ENCODE measurements at places on chromosomes 13 and 19.

GRCh38 chr13:26021516-26021915, 30.3 kb downstream of the SHISA2 start:
- no peak for DNase-seq

DNA sequence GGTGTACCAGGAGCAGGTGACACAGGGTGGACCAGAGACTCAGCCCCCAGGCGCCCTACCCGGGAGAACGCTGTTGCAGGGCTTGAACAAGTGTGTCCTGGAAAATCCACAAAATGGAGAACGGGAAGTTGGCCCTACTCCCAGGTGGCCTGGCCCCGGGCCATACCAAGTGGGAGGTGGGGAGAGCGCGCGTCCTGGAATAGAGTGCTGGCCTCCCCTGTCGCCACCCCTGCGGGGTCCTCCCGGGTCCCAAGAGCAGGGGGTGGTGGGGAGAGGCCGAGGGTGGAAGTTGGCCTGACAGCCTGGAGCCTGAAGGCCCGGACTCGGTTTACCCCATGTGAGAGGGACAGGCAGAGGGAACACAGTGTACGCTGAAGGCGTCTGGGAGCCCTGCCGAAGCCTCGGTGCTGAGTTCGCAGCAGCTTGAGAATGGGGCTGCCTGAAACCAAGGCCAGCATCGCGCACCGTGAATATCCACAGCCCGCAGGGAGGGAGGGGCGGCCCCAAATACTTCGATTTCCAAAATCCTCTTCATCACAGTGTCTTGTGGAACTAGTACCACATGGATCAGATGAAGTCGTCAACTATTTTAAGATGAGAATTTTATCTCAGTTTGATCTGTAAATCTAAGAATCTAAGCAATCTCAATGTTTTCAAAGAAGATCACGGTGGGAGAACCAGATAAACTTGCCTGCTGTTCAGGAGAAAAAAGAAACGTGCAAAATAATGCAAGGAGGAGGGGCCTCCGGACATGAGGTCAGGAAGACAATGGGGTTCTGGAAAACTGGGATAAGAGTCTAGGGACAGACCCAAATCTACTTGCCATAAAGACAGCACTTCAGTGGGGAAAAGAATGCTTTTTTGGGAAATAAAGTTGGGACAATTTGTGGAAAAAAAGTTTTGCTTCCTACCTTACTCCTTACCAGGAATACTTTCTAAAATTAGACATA, 10.4 kb upstream of the KLF16 start:
- no peak for DNase-seq

DNA sequence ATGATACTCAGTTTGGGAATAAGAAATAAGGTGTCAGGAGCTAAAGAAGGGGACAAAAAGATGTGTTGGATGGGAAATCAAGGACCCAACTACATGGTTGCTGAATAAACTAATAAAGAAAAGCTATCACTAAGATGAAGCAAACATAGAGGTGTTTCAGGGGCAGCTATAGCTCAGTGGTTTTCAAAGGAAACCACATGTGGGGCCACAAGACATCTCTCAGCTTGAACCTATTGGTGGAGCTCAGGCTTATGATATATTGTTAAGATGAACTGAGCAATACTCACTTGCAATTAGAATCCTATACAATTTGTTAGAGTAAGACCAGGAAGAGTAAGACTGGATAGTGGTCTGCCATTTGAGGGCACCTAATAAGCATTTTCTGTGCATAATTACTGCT, 45.1 kb upstream of the SPRY2 start:
- no peak for DNase-seq

GRCh38 chr19:17703824-17704463, 15.3 kb upstream of the MAP1S start:
- peak; percentile 53 for DNase-seq

- DNase-seq = no peak
Observed at GRCh38 chr19:8665468-8666213, 33.0 kb downstream of the ACTL9 start.

DNA sequence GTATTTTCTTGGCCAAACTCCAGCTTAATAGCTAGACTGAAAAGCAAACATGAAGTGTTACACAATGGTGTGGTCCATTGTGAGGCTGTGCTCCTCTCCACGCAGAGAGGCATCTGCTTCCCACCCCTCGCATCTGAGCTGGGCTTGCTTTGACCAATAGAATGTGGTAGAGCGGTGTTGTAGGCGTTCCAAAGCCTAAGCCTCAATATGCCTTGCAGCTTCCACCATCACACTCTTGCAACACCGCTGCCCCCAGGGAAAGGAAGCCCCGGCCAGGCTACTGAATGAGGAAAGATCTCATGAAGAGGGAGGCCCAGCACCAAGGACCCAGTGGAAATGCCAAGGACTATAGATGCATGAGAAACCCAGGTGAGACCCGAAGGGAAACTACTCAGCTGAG, 9.4 kb downstream of the FLT1 start:
- DNase-seq = no peak

DNA sequence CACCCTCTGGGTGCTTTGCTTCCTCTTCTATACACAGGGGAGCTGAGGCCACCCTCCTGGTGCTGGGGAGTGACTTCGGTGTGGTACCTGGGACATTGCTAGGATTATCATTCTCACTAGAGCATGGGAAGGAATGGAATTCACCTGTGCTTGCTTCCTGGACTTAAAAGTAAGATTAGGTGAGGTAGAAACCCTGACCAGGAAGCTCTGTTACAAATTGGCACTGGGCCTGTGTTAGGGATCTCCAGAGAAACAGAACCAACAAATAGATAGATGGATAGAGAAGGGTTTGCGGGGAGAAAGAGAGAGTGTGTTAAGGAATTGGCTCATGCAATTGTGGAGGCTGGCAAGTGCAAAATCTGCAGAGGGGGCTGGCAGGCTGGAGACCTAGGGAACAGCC, 13.9 kb upstream of the SIAH3 start:
- DNase-seq = no peak

DNA sequence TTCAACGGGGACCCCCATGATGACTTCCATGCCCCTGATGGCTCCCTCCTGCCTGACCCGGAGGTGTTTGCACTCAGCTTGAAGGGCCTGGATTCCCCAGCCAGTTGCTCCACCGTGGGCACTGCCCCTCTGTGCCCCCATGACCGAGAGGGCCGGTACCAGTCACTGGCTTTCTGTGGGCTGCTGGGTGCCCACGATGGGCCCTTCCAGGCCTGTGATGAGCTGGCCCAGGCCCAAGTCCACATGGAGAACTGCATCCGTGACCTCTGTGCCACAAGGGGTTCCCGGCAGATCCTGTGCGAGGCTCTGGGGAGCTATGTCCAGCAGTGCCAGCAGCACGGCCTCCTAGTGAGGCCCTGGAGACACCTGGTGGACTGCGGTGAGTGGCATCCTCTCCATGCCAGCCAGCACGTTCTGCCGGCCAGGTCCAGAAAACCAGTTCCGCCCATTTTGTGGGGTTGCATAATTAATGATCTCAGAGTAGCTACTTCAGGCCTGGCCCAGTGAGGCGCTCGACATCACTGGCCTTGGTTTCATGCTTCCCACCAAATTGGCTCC, 34.9 kb upstream of the FXYD3 start:
- no peak for DNase-seq

GRCh38 chr19:17414097-17414496, 5.8 kb upstream of the MVB12A start:
- no peak for DNase-seq

- peak; percentile 65 for DNase-seq
Observed at GRCh38 chr13:38821770-38822551, 135.1 kb downstream of the FREM2 start.

DNA sequence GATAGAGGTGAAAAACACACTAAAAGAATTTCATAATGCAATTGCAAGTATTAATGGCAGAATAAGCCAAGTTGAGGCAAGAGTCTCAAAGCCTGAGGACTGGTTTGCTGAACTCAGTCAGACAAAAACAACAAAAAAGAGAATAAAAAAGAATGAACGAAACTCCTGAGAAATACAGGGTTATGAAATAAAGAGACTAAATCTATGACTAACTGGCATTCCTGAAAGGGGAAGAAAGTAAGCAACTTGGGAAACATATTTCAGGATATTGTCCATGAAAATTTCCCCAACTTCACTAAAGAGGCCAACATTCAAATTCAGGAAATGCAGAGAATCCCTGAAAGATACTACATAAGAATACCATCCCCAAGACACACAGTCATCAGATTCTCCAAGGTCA, 47.8 kb downstream of the UBL3 start:
- DNase-seq = no peak

DNA sequence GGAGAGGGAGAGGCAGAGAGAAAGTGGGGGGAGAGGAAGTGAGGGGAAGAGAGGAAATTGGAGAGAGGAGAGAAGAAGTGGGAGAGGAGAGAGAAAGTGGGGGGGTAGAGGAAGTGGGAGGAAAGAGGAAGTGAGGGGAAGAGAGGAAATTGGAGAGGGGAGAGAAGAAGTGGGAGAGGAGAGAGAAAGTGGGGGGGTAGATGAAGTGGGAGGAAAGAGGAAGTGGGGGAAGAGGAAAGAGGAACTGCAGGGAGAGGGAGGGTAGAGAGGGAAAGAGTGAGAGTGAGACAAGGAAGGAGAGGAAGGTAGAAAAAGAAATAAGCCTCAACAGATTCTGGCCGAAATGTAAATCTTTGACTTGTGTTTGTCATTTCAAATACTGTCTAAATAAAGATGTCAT, 146.6 kb downstream of the KLF12 start:
- DNase-seq = no peak

DNA sequence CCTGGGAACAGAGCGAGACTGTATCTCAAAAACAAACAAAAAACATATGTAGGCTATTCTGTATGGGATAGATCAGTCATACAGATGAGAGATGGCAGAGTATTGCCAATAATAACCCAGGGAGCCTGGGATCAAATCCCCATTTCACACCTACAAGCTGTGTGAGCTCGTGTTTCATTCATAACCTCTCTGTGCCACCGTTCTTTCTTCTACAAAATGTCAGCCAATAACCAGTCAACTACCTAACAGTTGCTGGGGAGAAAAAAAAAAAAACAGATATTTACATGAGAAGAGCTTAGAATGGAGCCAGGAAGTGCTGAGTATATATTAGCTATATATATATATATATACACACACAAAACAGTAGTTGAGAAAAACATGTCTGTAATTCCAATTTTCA, 6.5 kb upstream of the IFNL2 start:
- DNase-seq = no peak

- DNase-seq = no peak
Observed at GRCh38 chr13:28653111-28653510, 5.8 kb upstream of the POMP start.

- no peak for DNase-seq
Observed at GRCh38 chr13:66534561-66534960, 695.6 kb downstream of the PCDH9 start.

DNA sequence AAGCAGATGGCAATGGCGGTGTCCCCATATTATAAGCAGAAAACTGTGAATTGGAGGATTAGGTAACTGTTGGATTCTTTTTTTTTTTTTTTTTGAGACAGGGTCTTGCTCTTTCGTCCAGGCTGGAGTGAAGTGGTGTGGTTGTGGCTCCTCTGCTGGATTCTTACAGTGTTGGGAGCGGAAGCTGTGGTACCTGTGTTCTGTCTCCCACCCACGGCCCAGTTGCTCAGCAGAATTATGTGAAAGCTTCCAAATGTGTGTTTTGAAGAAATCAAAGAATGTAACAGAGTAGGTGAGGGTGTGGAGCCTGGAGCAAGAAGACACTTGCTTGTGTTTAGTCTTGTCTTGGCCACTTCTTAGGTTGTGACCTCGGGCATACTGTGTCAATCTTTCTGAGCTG, 295.6 kb downstream of the SHISA2 start:
- no peak for DNase-seq

GRCh38 chr19:38405276-38405675, 2.4 kb downstream of the FAM98C start:
- no peak for DNase-seq

DNA sequence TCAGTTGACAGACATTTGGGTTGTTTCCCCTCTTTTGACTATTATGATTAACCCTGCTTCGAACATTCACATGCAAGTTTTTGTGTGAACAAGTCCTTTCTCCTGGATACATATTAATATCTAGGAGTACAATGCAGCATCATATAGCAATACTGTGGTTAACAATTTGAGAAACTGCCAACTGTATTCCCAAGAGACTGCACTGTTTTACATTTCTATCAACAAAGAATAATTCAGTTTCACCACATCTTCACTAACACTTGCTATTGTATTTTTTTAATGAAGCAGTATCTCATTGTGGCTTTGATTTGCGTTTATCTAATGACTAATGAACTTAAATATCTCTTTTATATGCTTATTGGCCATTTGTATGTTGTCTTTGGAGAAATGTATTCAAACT, 184.6 kb upstream of the NBEA start:
- no peak for DNase-seq

- DNase-seq = no peak
Observed at GRCh38 chr13:67967031-67967430, 736.9 kb upstream of the PCDH9 start.

DNA sequence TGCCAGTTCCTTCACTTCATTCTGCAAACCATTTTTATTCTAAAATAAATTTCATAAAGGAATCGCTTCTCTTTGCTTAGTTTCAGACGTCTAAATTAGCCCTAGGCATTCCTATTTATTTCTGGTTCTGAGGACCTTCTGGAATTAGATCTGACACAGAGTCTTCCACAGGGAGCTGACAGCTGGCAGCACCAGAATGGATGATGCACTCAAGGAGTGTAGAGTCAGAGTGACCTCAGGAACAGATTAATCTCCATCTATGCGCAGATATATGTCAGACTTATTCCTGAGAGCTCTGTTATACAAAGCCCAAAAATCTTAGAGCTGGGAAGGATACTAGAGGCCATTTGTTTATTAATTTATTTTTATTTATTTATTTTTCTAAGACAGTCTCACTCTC, 450.8 kb downstream of the HS6ST3 start:
- no peak for DNase-seq

- no peak for DNase-seq
Observed at GRCh38 chr19:55118401-55118991, 1.1 kb upstream of the PPP1R12C start.

DNA sequence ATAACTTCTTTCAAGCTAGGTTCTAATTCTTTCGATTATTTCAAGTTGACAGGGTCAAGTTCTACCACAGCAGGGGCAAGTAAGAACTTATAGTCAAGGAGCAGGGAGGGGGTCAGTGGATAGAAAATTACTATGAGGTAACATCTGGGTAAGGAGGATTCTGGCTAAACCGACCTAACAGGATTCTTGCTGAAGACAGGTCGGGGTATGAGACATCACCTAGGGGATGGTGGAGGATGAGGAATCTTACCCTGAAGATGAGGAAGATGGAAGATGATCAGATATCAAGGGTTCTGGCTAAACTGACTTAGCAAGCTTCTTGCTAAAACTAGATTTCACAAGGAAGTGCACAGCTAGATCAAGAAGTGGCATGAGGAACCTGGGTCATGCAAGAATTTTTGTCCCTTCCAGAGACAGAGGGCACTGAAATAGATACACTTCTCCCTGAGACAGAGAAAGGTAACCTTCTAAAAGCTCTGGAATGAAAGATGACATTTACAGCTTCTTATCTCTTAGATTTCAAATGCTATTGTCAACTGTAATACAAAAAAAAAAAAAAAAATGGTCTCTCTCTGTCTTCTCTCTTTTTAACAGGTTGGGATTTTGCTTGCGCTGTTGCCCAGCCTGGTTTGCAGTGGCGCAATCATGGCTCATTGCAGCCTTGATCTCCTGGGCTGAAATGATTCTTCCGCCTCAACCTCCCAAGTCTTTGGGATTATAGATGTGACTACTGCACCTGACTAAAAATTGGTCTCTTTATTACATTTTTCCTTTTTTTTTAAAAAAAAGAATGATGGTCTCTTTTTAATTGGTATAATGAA, 9.6 kb upstream of the METTL21C start:
- no peak for DNase-seq

- no peak for DNase-seq
Observed at GRCh38 chr13:57813651-57814050, 182.1 kb downstream of the PCDH17 start.

GRCh38 chr19:35357867-35358573, at the start of gene FFAR3:
Gene FFAR3 (plus strand): TSS chr19:35358460. CDS start chr19:35358891, 431 bp downstream.
- no peak for DNase-seq
